ENCODE measurements at places on chromosomes 6 and 20.

DNA sequence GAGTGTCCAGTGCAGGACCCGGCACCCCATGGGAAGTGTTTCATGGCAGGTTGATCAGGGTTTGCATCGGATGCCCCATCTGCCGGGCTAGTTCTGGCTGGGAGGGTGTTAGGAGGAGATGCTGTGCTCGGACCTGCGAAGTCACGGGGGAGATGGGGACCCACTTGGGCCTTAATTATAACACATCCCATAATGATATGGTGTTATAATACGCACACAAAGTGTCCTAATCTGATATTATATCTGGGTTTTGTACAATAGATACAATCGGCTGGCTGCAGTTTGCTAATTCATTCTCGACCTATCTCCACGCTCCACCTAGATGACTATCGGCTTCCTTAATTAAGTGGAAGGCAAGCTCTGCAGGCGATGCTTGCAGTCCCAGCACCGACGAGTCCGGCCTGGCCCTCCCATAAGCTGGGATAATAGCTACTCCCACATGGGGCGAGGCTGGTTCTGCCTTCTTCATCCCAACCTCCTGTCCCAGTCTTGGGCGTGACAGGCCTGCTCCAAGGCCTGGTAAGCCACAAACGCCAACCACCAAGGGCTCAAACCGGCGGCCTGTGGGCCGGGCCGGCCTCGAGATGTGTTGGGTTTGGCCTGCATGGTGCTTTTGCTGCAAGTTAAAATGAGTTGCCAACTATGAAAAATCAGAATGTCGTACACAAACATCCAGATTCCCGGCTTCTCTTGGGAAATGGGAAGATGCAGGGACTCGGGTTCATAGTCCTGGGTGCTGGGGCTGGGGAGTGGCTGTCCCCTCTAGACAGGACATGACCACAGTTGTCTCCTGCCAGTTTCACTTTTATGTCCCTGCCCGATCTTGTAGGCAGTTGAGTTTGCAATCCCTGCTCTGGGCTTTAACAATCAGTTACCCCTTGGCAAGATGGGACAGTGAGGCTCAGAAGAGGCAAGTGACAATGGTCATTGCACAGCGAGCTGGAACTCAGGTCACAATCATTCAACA, 32.7 kb downstream of the CEBPB start:
- no peak for DNase-seq

DNA sequence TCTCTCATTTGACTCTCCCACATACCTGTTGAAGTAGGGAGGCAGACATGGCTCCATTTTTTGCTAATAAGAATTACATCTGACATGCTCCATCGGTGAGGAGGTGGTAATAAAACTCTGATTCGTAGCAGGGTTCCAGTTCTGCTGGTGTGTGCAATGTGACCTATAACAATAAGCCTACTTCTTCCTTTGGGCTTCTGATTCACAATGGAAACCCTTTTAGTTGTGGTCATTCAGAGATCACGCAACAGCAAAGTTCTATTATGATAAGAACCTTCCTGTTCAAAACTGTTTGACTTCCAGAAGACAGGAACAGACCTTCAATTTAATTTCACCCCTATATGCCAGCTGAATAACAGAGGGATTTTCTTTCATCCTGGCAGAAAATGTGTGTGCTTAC, 31.4 kb upstream of the GSTA4 start:
- DNase-seq, result no peak

GRCh38 chr6:56904068-56904467, 50.8 kb upstream of the BEND6 start:
- no peak for DNase-seq

GRCh38 chr6:95431637-95432228, 145.6 kb upstream of the MANEA start:
- peak; percentile 47 for DNase-seq

- no peak for DNase-seq
Observed at GRCh38 chr6:70797625-70798024, 129.9 kb downstream of the SMAP1 start.

GRCh38 chr6:30686009-30686907, at the start of gene PPP1R18:
Gene PPP1R18, minus strand, starts transcription at chr6:30686645. Its CDS starts 627 bp downstream, at chr6:30686018.
- peak; percentile 84 for DNase-seq

GRCh38 chr6:160036331-160036695, 67.4 kb downstream of the IGF2R start:
- no peak for DNase-seq

- DNase-seq, result no peak
Observed at GRCh38 chr20:50052550-50053361, 60.2 kb downstream of the UBE2V1 start.

DNA sequence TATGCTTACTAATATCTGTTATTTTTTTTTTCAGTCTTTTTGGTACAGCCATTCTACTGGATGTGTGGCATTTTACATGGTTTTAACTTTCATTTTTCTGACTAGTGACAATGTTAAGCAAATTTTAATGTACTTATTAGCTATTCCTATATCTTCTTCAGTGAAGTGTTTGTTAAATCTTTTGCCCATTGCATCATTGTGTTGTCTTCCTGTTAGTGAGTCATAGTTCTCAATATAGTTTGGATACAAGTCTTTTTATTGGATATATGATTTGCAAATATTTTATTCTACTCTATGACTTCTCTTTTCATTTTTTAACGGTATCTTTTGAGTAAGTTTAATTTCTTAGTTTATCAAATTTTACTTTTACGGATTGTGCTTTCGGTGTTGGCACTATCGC, 519.4 kb downstream of the CDKAL1 start:
- no peak for DNase-seq

GRCh38 chr6:145241039-145241438, 494.3 kb downstream of the EPM2A start:
- DNase-seq, result peak; percentile 18

DNA sequence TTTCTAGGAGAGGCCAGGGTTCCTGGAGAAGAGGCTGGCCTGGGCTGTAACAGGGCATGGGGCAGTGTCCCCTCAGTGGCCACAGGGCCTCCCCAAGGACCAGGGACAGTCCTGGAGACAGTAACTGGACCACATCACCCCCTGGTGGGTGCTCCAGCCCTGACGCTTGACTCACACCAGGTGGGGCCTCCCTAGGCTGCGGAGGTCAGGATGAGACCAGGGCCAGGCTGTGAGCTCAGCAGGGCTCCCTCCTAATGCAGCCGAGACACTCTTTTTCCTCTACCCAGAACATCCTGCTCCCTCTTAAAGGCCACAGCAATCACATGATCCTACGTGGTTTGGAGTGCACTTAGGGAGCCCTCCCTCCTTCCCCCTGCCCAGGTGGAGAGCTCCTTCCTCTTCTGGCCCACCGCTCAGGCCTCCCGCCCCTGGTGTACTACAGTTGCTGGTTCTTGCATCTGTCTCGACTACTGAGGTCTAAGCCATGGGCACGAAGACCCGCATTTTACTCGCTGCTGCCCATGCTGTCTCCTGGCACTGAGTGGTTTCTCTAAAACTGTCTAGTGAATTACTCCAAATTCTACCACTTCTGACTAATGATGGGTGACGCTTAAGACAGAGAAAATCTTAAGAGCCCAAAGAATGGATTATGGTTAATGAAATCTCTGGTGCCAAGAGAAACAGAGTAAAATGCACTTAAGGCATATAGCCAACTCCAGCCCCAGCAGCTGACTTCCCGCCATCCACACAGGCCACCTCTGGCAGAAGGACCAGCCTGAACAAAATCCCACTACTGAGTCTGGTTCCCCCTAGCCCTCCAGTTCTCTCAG, 166.1 kb upstream of the CST7 start:
- DNase-seq, result no peak

- peak; percentile 33 for DNase-seq
Observed at GRCh38 chr6:32178547-32179440, 589 bp downstream of the RNF5 start.

DNA sequence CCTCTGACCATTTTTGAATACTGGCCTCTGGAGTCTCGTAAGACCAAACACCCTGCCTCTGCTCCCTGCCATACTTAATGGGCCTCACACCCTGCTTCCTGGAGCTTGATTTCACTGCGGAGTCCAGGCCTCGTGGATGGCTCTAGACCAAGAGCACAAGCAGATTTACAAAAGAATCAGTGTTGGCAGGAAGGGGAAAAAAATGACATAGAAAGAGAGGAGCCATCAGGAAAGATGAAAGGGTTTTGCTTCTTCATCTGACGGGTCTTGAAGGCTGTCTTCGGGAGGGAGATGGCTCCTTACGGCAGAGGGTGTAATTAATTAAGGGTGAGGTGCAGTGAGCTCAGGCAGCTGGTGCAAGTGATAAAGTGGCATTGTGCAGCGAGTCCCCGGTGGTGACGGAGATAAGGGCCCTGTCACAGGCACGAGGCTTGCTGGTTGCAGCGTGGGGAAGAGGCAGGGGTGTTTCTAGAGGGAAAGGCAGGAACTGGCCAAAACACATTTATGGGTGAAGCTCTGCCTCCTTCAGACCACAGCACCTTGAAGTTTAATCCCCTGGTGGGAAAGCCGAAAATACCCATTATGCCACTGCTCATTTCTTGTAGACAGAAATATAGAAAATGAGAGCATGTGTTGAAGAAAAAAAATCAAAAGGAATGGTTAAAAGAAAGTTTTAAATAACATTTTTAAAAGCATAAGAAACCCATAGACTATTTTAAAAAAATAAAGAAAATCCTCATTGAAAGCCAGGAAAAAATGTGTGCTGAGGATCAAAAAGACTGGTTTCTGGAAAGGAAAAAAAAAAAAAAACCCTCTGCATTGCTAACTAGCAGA, 128.6 kb upstream of the LRFN2 start:
- peak; percentile 80 for DNase-seq

DNA sequence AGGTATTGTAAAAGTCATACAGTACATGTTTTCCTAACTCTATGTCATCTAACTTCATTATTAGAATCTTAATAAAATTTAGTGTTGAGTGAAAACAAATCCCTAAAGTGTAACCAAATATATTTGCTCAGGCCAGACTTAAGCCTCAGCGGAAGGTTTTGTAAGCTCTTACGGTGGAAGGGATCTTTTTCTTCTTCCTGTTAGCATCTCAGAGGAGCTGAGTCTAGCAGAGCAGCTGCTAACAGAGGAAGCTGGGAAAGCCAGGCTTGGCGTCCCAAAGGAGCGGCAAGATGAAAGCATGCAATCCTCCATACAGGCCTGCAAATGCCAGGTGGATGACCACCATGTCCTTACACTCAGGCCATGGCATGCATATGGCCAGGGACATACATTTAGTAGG, 72.4 kb downstream of the ADTRP start:
- DNase-seq, result peak; percentile 35

GRCh38 chr20:51542033-51542570, 417 bp downstream of the NFATC2 start:
- DNase-seq, result no peak

DNA sequence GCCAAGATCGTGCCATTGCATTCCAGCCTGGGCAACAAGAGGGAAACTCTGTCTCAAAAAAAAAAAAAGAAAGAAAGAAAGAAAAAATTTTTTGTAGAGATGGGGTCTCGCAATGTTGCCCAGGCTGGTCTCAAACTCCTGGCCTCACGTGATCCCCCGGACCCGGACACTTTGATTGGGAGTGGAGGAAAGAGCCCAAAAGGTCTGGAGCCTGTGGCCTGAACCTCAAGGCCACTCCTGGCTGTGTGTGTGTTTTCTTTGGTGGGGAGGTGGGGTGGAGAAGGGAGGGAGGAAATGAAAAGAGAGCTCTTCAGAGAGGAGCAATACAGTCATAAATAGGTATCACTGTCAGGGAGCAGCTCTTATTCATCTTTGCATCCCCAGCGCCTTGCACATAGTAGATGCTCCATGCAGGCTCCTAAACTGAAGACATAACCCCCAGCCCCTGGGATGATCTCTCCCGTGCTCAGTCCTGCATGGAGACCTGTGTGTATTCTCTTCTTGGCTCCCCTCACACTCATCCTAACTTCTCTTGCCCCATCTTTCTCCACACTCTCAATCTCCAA, 75.7 kb downstream of the FGD2 start:
- DNase-seq, result no peak

DNA sequence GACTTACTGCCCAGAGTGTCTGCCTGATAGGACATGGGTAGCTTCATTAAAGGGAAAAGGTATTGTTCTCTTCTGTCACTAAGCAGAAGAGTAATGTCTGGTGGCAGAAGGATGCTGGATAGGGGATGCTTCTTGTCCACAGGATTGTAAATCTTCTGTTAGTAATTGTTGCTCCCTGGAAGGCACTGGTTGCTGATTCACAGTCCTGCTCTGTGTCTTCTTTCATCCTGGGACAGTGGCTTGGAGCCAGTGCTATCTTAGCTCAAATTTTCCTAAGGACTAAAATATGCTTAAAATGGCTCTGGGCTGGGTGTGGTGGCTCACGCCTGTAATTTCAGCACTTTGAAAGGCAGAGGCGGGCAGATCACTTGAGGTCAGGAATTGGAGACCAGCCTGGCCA, 48.0 kb downstream of the SYTL3 start:
- DNase-seq, result peak; percentile 75

- DNase-seq, result peak; percentile 25
Observed at GRCh38 chr20:23668477-23668951, 20.3 kb downstream of the CST4 start.

Data from umbilical cord (tissue), 2 donors.